ENCODE measurements at places on chromosomes 1 and 21.

- DNase-seq = no peak
Observed at GRCh38 chr1:82903626-82904025, 1095.3 kb downstream of the TTLL7 start.

DNA sequence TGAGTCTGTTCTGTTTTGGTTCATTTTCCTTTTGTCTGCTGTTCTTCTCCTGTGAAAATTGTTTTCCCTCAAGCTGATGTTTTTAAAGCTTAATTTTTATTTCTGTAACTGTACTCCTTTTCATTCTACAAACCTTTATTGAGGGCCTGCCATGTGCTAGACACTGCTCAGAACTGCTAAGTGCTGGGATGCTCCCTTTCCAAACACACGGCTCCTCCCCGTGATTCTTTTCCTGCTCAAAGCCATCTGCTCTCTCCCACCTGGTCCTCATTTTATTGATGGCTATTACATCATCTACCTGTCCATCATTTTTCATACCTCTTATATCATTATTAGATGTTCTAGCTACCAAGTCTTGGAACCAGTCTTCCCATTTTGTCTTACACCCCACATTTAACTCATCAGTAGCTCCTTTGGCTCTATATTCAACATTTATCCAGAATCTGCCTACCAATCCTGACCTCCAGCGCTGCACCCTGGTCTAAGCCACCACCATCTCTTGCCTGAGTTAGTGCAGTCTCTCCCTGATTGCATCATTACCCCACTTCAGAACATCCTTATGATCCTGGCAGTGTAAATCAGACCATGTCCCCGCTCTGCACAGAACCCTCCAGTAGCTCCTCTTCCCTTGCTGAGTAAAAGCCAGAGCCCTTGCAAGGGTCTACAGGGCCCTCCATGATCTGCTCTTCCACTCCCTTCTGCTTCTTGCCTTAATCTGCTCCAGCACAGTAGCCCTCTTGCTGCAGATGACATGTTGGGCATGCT lies 118.1 kb downstream of the CACNA1E start:
- DNase-seq = no peak

DNA sequence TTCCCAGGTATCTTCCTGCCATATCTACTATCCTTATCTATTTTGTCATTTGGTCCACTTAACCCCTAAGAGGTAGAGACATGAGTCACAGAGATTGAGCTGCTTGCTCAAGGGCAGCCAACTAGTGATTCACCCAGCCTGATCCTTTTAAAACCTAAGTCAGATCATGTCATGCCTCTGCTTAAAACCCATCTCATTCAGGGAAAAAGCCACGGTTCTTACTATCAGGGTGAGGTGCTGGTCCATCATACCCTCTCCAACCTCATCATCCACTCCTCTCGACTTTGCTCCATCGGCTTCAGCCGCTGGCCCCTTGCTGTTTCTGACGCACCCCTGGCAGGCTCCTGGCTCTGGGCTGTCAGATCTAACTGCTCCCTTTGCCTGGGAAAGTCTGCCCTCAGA lies 14.4 kb upstream of the PPP1R15B start:
- DNase-seq = no peak

DNA sequence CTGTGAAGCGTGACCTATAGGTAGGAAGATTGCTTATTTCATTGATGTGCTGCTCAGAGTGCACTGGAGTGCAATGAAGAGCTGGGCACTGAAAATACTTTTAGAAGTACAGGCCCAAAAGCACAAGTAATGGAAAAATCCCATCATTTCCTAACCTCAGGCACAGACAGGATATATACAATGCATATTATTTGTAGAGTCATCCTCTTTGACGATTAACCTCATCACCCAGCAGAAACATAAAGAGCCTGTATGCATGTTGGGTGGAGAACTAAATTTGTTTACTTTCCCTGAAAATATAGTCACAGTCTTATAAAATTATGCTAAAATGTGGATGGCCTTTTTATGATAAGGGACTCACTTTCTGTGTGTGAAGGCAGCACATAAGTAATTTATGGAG lies 98.1 kb downstream of the TNNI3K start:
- DNase-seq = no peak

DNA sequence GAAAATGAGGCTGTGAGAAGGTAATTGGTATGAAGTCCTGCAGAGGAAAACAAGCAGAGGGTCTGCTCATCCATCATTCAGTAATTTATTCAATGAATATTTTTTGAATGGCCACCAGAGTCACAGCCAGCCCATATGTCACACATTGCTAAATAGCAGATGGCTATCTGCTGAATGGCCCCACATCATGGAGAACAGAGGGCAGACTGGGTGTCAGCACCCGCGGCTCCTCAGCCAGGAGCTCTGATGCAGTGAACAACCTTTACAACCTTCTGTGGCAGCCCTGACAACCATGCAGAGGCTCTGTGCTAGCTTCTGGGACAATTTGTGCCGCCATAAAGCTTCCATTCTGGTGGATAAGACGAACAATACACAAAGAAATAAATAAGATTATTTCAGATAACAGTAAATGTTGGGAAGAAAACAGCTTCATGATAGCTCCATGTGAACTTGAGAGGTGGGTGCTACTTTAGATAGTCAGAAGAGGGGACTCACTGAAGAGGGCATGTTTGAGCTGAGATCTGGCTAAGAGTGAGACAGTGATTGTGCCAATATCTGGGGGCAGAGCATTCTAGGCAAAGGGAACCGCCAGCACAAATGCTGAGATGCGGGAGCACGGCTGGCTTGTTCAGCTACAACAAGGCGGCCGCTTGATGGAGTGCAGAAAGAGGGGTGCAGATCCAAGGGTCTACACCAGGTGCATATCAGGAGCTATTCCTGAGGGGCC lies 2.8 kb upstream of the C1orf210 start:
- DNase-seq = no peak

GRCh38 chr1:84705513-84705912 lies 15.3 kb upstream of the SSX2IP start:
- no peak for DNase-seq

- DNase-seq = no peak
Observed at GRCh38 chr1:53562291-53562980, 103.2 kb downstream of the DMRTB1 start.
